ENCODE measurements at places on chromosomes 7 and 10.

GRCh38 chr7:74187915-74188675, 13.9 kb downstream of the EIF4H start:
- no peak for DNase-seq

- DNase-seq, result no peak
Measured at GRCh38 chr10:101287183-101287996, 58.1 kb upstream of the LBX1 start.

- no peak for DNase-seq
Measured at GRCh38 chr7:80611779-80612178, 26.7 kb upstream of the CD36 start.

- no peak for DNase-seq
Measured at GRCh38 chr10:101136708-101137121, 5.6 kb downstream of the TLX1 start.

- no peak for DNase-seq
Measured at GRCh38 chr10:31075434-31075833, 43.8 kb upstream of the ZNF438 start.

- DNase-seq, result no peak
Measured at GRCh38 chr10:27699776-27700175, 45.8 kb downstream of the MKX start.

DNA sequence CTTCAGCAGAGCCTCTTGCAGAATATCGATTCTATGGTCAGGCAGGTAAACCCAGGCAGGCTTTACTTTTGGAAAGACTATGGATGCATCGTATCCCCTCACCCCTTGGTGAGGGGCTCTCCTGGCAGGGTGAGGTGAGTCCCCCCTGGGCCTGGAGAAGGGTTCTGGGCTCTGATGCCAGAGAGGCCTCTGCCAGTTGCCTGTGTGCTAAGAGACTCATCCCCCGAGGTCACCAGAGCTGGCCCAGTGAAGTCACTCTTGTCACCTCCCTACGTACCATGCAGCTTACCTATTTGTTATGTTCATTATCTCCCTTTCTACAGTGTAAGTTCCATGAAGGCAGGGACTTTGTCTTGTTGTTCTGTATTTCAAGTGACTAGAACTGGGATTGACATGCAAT, 51.3 kb downstream of the TSPAN15 start:
- DNase-seq, result no peak

DNA sequence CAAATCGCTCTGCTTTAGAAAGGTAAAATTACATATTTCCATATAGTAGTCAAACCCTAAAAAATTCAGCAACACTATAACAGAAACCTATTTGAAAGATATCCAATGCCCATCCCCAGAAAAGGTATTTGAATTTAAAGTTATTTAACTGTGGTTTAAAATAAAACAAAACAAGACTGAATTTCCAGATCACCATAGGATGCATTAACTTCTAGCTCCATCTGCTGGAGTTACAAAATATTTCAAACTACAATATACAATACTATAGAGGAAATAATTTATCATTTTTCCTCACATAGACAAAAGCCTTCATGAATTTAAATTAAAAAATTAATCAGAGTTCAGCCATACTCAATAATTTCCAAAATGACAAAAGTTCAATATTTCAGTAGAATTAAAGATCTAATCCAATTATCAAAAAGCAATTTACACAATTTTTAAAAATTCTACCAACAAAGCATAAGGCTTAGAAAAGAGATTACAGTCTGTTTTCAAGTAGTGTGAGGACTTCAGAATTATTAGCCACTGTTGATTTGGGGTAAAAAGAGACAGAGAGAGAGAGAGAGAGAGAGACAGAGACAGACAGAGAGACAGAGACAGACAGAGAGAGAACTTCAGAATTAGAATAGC, 75.9 kb downstream of the LMBR1 start:
- DNase-seq, result peak; percentile 24

GRCh38 chr7:143362131-143363015, at the start of gene FAM131B:
FAM131B (minus strand) TSS chr7:143362713; CDS start chr7:143362603, 110 bp downstream.
- no peak for DNase-seq

DNA sequence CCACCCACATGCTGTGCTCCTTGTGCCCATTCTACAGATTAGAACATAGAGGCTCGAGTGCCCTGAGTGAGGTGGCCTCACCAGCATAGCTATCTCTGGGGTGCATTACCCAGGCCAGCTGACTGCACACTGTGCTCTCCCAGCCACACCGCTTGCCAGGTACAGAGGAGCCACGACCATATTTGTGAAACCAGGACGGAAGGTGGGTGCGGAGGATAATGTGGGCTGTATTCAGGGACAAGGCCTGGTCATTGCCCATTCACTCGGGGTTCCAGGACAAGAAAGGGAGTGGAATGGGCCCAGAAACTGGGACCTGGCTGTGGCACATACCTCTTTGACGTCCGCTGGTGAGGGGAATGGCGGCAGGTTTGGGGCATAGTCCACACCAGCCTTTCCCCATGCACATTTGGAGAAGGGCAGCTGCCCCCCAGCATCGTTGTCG, 236.0 kb downstream of the TNS3 start:
- DNase-seq, result no peak

- DNase-seq, result peak; percentile 87
Measured at GRCh38 chr10:73772281-73773151, 9.3 kb upstream of the CHCHD1 start.

- DNase-seq, result no peak
Measured at GRCh38 chr10:26199841-26200240, 16.7 kb upstream of the GAD2 start.

- DNase-seq, result no peak
Measured at GRCh38 chr7:133275446-133276095, 22.7 kb downstream of the EXOC4 start.

DNA sequence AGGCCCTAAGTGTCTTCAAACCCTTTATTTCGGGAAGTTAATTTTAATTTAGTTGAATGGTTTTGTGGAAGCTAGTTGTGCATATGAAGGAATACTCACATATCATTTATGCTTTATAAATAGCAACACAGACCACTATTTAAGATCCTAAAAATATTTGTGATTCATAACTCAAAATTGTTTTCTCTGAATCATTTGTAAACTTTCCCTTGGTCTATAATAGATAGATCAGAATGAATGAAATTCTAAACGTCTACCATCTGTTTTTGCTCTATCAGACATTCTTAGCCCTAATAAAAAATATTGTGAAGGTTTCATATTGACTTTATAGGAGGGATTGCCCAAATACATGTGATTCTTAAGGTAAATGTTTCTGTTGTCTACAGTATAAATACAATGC, 43.5 kb downstream of the LOXL4 start:
- DNase-seq, result no peak

DNA sequence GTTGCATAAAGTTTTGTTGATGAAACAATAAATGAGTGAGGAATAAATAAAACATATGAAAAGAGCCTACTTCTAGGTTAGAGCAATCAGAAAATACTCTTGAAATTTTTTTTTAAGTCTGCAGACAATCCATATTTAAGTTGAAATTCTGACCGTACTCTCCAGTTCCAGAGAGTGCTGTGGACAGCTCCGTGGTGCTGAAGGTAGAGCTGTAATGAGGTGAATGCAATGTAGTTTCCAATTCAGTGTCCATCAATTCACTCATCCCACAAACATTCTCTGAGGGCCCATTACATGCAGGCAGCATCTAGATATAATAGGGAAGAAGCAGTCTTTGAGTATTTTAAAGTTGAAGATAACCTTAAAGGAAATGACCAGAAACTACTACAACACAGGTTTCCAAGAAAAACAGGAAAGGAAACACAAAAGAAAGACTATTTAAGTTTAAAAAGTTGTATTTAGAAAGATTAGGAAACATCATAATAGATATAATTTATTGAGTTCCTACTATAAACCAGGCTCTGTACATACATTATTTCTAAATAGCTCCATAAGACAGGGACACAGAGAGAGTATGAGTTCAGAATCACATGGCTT, 44.0 kb upstream of the CRTAC1 start:
- no peak for DNase-seq

DNA sequence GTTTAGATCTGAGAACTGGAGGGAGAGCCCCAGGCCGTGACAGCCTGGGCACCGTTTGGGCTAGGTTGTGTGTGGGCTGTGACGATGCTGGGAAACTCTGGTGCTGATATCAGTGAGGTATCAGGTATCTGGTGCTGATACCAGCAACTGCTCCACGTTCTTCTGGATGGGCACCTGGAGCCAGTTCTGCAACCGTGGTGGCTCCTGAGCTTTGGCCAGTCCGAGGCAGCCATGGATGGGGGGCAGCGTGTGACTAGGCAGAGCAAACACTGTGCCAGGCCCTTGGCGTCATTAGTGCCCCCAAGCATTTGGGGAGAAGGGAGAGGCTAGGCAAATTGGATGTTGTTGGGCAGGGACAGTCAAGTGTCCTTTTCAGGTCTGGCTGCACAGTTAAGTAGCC, 57.9 kb downstream of the ZNF467 start:
- no peak for DNase-seq

GRCh38 chr7:156176039-156176438, 363.8 kb upstream of the SHH start:
- no peak for DNase-seq

GRCh38 chr10:124125305-124126116, 32.1 kb upstream of the CHST15 start:
- no peak for DNase-seq

- peak; percentile 40 for DNase-seq
Measured at GRCh38 chr10:43846187-43846680, 197.6 kb upstream of the ZNF32 start.

GRCh38 chr7:131285556-131285955, 42.1 kb upstream of the MKLN1 start:
- DNase-seq, result no peak

DNA sequence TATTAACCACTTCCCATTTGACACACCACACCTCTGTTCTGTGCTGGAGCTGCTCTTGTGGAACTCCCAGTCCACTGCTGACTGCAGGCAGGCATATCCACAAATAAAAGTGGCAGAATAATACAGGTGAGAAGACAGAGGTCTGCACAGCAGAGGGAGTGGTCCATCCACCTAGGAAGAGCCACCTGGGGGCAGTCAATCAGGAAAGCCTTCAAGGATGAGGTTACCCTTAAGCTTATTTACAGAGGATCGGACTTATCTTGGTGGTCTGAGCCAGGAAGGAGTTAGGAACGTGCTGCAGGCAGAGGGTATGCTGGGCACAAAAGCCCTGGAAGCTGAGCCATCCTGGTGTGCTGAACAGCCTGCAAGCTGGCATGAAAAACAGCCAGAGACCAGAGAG, 78.7 kb downstream of the FRMPD2 start:
- DNase-seq, result no peak

DNA sequence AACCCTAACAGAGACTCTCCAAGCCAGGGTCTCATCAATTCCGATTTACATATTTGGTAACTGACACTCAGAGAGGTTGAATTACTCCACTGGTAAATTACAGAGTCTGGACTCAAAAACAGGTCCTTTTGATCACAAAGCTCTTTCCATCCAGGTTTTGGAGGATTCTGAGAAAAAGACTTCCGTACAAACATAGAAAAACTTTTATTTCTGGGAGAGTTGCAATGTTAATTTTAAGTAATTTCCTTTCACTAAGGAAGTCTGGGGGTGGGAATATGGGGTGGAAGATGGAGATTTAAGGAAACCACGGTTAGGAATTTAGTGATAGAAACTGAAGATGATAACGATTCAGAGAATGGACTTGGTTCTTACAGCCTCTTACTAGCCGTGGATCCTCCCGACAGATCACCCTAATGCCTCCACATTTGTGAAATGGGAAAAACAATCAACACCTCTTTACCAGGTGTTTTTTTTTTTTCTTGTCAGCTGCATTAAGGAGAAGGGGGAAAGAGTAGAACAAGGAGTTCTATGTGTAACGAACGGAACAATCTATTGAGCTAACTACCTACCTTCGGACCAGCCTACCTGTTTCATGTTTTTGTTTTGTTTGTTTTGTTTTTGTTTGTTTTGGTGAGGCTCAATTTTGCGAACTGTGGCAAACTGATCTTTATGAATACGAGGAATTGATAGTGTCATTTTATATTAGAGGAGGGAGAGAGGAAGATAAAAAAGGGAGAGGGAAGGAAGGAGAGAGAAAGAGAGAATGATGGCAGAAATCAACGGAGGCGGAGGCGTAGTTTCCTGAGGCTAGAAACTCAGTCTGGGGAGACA, 1.7 kb upstream of the RBM20 start:
- DNase-seq, result no peak

DNA sequence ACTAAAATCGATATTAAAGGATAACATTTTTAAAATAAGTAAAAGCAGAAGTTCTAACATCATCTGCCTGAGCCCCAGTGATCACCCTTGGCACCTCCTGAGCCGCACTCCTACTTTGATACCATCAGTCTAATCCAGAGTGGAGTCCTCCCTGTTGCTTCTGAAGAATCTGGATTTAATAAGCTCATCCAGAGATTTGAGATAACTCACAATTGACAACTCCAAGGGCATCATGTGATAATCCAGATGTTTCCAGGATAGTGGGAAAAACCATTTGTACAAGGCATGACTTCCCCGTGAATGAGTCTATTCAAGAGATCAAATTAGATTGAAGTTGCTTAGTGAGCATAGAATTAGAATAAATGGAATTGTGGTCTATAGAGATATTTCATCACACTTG, 475.8 kb upstream of the C7orf33 start:
- DNase-seq, result no peak

- no peak for DNase-seq
Measured at GRCh38 chr7:95971716-95972115, 199.4 kb downstream of the DYNC1I1 start.

DNA sequence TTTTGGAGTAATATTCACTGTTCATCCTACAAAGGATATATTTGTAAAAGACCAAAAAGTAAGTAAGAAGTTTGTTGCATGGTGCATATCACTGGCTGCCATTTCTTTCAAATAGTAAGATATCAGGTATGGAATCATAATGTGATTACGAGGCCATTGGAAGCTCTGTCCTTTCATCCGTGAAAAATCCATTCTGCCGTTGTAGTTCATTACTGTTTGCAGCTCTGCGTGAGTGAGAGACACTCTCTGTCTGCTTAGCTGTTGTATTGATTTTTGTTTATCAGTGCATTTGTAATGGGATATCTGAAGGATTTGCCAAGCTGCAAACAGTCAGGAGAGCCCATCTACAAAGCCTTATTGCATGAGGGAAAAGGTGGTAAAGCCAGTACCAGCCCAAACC, 44.1 kb upstream of the SLC39A12 start:
- DNase-seq, result no peak

- DNase-seq, result no peak
Measured at GRCh38 chr10:88386204-88386788, 196.8 kb downstream of the RNLS start.

DNA sequence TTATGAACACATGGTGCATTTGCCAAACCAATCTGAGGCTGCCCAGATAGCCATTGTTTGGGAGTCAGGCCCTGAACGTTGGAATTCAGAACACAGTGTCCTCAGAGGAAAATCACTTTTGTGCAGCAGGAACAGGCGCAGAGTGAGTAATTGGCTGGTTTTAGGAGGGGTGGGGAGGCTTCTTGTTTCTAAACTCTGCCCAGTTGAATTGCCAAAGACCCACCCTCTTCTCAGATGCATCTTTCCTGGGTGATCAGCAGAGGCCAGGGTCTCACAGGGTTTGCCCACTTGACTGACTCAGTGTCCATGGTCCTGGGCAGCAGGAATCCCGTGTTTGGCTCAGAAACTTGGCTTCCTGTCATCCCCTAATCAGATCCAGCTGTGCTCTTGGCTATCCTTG, 24.3 kb downstream of the PRLHR start:
- DNase-seq, result no peak

All from CD4-positive, alpha-beta T cell treated with Interleukin-4 for 1 hour (primary cell).